ENCODE measurements at places on chromosomes 4 and X.

- peak; percentile 25 for DNase-seq
Measured at GRCh38 chrX:130109429-130110378, 593 bp downstream of the ELF4 start.

DNA sequence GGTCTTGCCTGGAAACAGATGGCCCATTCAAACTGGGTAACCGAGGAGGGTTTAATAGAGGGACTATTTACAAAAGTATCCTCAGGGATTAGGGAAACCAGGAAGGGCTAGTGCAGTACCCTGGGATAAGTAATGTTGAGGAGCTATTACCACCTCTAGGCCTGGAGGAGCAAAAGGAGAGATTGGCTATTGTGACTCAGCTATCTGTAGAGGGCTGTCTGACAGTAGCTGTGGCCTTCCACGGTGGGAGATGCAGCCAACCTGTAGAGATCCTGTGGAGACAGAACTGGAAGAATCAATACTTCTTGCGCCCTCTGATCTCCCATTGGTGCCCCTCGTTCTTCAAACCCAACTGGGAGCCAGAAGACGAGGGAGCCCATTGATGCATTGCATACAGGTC lies 34.1 kb upstream of the RPS6KA3 start:
- DNase-seq = no peak

DNA sequence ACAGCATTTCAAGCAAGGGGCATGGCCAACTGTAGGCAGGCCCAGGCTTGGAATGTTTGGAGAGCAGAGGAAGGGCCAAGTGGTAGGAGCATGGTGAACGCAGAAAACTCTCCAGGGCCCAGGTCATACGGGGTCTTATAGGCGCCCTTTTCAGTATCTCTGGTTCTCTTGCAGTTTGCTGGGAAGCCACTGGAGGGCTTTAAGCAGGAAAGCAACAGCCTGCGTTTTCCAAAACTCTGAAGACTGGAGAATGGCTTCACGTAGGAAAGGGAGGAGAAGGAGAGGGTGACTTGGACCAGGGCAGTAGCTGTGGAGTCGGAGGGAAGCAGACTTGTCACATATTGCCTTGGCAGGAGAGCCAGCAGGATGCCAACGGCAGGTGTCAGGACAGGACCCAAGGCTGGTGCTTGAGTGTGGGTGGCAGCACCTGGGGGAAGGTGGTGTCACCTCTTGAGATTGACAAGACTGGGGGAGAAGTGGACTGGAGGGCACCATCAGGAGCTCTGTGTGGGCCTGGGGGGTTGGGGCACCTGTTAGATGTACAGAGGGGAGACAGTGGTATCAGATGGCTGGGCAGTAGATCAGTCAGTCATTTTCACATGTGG lies 21.9 kb downstream of the TKTL1 start:
- DNase-seq = no peak

DNA sequence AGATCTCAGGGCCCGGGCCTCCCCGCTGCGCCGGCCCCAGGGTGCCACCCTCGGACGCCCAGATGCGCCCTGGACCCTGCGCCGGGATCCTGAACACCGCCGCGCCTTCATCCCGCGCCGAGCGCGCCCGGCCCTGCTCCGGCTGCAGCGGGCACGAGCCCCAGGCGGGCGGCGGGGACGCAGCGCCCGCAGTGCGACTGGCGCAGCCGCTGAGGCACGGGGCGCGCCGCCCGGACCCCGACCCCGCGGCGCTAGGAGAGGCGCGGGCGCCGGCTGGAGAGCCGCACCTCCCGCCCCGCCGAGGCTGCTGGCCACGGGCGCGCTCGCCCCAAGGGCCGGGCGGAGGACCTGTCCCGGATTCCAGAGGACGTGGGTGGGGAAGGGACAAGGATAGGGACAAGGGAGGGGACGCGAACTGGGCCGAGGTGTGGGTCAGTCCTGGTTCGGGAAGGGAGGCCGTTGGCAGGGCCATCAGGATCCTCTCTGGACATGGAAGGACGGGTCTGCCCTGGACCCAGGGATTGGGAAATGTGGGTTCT lies 1.1 kb downstream of the ZFYVE28 start:
- no peak for DNase-seq

DNA sequence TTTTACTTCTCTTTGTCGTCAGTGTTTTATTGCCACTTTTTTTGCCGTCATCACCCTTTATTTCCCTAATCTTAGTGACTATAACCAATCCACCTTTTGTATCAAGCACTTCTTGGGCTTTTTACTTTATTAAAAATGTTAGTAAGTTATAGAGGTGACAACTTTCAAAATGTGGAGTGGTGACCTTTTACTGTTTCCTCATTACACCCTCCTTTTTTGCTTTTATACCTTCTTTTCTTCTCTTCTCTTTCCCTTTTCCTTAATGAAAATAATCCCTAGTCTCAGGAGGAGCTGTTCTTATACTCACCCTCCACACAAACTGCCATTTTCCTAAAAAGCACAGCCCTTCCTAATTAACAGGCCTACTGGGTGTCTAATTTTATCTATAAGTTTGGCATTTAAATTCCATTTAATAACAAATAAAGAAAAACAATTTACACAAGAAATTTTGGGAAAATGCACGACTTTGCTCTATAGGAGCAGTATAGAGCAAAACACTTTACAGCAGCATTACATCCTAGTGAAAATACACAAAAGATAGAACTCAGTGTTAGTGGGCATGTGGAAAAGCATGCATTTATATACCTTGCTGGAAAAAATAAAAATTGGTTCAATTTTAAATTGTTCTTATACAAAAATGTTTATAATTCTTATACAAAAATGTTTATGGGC lies 27.3 kb downstream of the BBS12 start:
- no peak for DNase-seq
